ENCODE measurements at places on chromosomes 7 and 10. TPM values are rescaled to one million over a fixed set of nuclear protein-coding genes. Genes with fewer than 3 reads are reported as not detected.

DNA sequence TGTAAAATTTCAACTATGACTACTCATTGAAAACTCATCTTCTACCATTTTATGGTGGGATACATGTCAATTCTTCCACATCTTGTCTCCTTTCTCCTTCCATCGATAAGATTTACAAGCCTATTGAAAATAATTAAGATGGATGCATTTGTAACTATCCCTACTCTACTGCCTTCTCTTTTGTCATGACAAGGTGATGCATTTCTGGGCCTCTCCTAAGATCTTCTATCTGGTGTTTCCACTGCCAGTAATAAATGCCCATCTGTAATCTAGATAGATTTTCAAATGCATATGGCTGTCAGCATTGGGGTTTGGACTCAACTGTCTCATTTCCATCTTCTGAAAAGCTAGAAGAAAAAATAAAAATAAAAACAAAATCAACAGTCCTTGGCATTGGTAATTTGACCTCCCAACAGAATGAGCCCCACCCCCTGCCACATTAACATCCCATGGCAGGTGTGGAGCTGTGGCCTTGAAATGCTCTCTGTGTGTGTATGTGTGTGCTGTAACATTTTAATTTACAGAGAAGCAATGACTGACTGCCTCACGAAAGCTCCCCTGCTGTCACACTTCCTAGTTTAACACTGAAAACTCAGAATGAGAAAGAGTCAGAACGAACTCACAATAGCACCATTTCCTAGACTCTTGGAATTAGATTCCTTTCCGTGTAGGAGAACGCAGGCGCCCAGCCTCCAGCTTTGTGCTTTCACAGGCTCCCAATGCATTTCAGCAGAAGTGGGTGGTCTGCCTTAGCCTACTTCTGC lies 74.2 kb downstream of the RHOBTB1 start:
- no peak for DNase-seq

The BRAF gene
- 71.4 TPM for total RNA-seq

The NANOS1 gene
- total RNA-seq = 9.3 TPM

GRCh38 chr7:138684340-138684739 lies 16.8 kb downstream of the SVOPL start:
- no peak for DNase-seq

The GATA3 gene
- total RNA-seq = 0.28 TPM

The PVRIG gene
- total RNA-seq = not detected

DNA sequence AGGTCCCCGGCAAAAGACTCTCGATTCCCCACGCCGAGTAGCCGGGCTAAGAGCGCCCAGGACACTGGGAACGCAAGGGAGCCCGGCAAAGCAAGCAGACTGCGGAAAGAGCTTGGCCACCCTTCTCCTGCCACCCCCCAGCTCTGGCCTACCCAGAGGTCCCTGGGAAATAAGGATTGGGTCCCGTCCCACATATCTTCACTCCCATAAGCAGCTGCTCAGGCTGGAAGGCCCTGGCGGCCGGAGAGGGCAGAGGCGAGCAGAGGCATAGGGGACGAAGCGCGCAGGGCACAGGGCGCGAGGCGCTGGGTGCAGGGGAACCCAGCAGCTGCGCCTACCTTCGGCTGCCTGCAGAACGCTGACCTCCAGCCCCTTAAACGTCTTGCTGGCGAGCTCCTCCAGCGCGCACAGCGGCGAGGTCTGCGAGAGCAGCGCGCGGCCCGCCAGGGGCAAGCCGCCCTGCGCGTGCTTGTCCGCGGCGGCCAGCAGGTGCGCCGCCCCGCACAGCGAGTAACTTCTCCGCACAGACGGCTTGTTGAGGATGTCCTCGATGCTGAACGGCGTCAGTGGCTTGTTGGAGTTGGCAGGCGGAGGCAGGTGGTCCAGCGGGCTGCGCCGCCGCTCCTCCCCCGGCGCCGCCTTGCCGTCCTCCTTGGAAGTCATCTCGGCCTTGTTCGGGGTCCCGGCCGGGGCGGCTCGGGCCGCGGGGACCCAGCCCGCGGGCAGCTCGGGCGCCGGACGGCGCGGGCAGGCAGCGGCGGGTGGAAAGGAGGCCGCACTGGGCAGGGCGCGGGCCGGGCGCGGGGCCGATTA lies 904 bp downstream of the LBX1 start:
- no peak for DNase-seq

The CARD11 gene
- total RNA-seq = 0.77 TPM

DNA sequence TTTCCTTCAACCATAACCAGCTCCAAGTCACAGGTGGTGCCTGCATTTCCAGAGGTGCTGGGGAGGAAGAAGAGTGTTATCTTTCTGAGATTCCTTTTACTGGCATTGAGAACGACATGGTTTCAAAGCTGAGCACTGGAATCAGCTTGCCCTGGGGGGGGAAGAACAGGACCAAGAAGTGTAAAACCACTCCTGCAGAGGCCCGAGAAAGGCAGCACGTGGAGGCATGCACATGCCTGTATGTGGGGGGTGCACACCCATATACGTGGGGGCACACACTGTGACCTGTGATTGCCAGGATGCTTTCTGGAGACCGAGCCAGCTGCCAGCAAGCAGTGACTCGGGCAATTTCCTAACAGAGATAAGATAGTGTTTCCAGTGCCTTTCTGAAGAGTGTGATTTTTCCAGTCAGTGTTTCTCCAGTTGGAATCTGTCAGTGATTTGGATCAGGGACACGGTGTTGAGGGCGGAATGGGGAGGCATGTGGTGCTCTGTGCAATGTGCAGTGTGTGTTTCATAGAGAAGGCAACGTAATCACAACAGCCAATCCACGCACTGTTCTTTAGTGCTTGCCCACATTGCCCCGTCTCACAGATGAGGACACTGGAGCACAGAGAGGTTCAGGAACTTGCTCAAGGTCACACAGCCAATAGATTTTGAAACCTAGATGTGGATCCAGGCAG lies 4.2 kb downstream of the LRRC27 start:
- DNase-seq = no peak

GRCh38 chr7:90720984-90721760 lies 125.1 kb downstream of the CDK14 start:
- no peak for DNase-seq

GRCh38 chr10:132637477-132638129 lies 100.0 kb downstream of the INPP5A start:
- peak; percentile 66 for DNase-seq

The CACNB2 gene
- 32.7 TPM for total RNA-seq

- no peak for DNase-seq
These were observed 185.3 kb upstream of the GDF10 start for GRCh38 chr10:47114680-47115186.

DNA sequence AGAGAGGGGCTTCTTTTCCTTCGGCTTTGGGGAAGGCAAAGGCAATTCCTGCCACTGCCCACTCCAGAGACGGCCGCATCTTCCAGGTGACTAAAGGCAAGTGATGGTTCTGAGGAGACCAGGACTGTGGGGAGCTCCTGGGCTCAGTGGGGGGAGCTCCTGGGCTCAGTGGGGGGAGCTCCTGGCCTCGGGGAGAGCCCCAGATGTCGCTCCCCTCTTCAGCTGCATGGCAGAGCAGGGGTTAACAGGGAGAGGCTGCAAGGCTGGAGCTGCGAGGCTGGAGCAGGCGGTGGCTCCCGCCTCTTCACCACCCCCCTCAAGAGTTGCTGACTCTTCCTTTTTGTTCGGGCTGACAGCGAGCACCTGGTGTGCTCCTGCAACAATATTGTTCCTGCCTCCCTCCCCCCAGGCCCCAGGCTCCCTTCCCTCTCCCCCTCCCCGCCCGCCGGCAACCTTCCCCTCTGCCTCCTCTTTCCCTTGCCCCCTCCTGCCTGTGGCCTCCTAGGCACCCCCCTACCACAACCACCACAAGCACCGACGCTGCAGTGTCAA lies 56.3 kb upstream of the LBX1 start:
- DNase-seq = peak; percentile 82

The PAPOLB gene
- total RNA-seq = 0.94 TPM

- peak; percentile 33 for DNase-seq
These were observed 259.3 kb downstream of the SNX13 start for GRCh38 chr7:17680943-17681351.

The GPR37 gene
- 38.8 TPM for total RNA-seq

The FRMD4A gene
- total RNA-seq = 87.2 TPM

GRCh38 chr7:159010937-159011721 lies 133.5 kb downstream of the VIPR2 start:
- DNase-seq = no peak

- no peak for DNase-seq
These were observed 22.5 kb downstream of the PLPP4 start for GRCh38 chr10:120479506-120479905.

- no peak for DNase-seq
These were observed 144.9 kb upstream of the CELF2 start for GRCh38 chr10:10872764-10873163.

GRCh38 chr7:7932553-7932952 lies 36.0 kb upstream of the GLCCI1 start:
- DNase-seq = no peak

DNA sequence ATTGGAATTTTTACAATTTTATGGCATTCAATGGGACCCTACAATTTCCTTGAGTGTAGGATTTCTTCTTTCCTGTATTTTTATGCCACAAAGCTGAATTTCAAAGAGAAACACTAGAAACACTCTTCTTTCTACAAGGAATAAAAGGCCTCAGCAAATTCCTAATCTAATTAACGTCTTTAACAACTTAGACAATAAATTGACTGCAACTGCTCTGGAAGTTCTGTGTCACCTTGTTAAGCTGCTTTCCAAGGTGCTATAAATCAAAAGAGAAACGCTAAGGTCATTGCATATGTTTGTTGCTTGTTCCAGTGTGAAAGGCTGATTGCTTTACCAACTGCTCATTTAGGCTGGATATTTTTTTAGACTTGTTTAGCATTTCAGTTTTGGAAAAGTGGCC lies 182.2 kb downstream of the POLR1F start:
- DNase-seq = peak; percentile 35

DNA sequence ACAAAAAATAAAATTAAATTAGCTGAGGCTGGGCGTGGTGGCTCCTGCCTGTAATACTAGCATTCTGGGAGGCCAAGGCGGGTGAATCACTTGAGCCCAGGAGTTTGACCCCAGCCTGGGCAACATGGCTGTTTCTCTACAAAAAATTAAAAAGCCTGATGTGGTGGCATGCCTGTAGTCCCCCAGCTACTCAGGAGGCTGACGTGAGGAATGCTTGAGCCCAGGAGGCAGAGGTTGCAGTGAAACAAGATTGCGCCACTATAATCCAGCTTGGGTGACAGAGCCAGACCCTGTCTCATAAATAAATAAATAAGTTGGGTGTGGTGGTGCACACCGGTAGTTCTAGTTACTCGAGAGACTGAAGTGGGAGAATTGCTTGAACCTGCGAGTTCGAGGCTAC lies 65.1 kb downstream of the GNA12 start:
- no peak for DNase-seq

GRCh38 chr7:43879477-43879876 lies 10.2 kb upstream of the MRPS24 start:
- no peak for DNase-seq

DNA sequence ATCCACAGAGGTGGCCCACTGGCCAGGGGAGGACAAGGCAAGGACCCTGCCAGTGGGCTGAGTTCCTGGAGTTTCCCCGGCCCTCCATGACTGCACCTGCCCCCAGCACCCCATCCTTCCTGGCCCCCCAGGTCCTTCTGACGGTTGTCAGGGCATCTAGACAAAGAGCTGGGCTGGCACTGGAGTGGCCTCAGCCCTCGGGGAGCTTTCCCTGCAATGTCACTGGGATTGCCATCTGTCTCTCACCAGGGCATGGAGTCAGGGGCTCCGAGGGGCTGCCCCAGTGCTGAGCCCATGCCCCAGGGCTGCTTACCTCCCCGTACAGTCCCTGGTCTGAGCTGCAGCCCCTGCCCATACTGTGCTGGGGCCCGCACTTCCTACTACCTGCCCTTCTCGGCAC lies 446.5 kb upstream of the MKI67 start:
- no peak for DNase-seq

- DNase-seq = no peak
These were observed 7.8 kb downstream of the TES start for GRCh38 chr7:116218051-116218645.

- DNase-seq = no peak
These were observed 24.3 kb downstream of the PPP2R2D start for GRCh38 chr10:131925011-131925649.

DNA sequence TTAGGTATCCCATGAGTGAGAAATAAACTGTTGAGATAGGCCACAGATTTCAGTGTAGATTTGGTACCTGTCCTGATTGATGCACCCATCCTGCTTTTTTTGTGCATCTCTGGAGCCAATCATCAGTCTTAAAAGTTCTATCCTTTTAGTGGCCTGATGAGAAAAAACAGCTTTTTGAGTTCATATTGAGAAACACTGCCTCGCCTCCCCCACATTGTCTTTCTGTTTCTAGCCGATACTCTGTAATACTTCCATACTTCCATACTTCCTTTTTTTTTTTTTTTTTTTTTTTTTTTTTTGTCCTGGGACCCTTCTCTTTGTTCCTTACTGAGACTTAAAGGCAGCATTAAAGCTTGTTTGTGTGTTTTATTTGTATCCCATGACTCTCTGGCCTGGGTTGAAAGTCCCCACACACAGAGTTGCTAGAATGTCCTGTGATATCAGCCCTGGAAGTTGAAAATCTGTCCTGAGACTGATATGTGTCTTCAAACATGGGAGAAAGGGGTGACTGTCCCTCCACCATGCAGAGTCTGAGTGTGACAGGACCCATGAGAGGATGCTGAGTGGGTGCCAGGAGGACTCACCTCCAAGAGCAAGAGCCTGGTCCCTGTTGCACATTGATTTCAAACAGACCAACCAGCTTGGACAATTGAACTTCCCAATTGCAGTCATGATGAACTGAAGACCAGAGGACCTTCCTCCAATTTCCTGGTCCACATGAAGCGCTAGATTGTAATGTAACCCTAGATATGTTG lies 5.7 kb downstream of the ZNF22 start:
- no peak for DNase-seq

GRCh38 chr7:65503434-65504152 lies 129.9 kb downstream of the ZNF92 start:
- DNase-seq = no peak

The TBC1D12 gene
- 65.6 TPM for total RNA-seq

The PTN gene
- total RNA-seq = 1,663 TPM

DNA sequence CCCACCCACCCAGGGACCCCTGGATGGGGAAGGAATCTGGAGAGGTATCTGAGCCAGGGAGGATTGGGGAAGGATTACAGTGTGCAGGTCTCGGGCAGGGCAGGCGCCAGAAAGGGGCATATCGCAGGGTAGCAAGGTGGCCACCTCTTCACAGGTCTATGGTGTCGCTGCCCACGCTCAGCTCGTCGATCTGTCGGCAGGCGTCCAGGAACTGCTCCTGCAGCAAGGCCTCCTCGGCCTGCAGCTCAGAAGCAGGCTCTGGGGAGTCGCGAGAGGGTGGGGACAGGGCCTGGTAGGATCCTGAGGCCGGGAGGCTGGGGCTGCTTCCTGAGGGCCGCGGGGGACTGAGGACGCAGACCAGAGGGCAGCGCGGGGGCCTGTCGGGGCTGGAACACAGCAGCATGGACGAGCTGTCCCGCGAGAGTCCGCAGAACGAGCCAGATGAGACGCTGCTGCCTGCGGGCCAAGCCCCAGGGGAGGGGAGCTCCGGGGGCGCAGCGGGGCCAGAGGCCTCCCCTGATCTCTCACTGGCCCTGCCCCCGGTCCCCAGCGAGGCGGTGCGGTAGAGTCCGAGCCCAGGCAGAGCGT lies 7.1 kb upstream of the RBM28 start:
- DNase-seq = no peak

DNA sequence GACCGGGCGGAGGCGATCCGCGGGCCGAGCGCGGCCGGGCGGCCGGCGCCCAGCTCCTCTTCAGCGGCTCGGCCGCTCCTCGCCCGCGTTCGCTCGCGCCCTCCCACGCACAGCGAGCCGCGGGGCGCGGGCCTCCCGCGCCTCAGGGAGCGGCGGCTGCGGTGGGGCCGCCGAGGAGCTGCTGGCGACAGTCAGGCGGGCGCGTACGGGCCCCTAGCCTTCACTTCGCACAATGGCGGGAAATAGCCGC lies at the start of gene MCMBP:
TSS of gene MCMBP (minus strand) at position 234 of the 250 bp plus-strand sequence. CDS start 259 bp downstream, outside the sequence.
- DNase-seq = no peak

GRCh38 chr7:151599401-151600227 lies 79.9 kb upstream of the RHEB start:
- no peak for DNase-seq

The PRSS1 gene
- total RNA-seq = not detected
